ENCODE measurements at places on chromosomes 6 and 20. TPM values are rescaled to one million over a fixed set of nuclear protein-coding genes. Genes with fewer than 3 reads are reported as not detected.

DNA sequence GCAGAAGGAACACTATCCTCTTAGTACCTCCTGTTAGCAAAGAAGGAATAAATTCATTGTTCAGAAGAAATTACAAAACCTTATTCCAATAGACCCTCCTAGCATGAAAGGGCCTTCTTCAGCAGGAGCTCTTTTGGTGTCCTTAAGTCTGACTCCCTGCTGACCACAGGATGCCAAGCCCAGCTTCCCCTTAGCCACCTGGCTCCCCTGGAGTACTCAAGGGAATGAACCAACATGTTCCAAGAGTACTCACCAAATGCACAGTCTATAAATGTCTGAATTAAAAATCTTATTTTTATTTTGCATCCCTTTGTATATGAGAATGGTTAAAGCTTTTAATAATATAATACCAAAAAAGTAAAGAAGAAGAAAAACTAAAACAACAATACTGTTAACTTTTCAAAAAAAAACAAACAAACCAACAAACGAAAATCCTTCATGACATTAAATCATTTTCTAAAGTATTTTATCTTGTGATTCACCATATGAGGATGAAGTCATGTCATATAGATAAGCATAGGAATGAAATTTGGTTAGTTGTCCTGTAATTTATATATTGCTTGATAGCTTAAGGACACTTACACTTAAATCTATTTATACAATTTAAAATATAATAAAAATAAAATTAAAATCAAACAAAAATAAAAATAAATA, 1355.1 kb downstream of the HACE1 start:
- H3K4me3 ChIP-seq, result no peak overlapping the region
- no peak for DNase-seq
- no peaks in the 10 kb centered on the region for H3K36me3 ChIP-seq

Gene FILIP1
- total RNA-seq, result 0.04 TPM

- peaks cover 26% of the 10 kb centered on the region for H3K4me1 ChIP-seq
- no peaks in the 10 kb centered on the region for H3K27me3 ChIP-seq
- peak; percentile 62 for DNase-seq
- H3K36me3 ChIP-seq, result peaks cover 69% of the 10 kb centered on the region
Observed at GRCh38 chr20:41173161-41173721, 35.9 kb downstream of the PLCG1 start.

DNA sequence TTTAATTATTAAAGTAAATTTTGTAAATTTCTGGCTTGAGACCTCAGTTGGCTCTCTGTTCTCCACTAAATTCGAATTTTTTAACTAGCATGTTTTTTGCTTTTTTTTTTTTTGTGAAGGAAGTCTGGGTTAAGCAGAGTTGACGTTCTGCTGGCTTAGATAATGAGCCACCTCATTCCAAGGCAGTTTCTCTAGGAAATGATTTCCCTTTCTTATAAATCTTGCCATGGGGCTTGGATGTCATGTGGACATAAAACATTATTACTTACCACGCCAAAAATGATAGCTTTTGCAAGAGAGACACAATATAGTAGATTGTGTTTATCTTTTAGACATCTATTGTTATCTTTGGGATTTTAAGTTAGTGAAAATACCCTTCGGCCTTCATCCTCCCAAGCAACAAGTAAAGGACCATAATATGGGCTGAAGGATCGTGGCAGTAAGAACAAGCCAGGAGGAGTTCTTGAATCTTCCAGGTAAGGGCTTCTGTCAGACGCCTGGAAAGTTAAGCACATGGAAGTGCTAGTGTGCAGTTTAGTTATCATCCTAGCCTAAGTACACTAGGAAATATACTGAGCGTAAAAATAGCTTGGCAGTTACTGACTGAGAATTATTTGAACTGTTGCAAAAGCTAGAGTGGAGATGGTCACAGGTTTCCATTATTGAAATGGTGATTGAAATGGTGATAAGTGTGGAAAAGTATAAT, 30.7 kb downstream of the ADGRG6 start:
- no peak for DNase-seq
- H3K27ac ChIP-seq, result no peak overlapping the region
- H3K36me3 ChIP-seq, result no peaks in the 10 kb centered on the region
- H3K4me1 ChIP-seq, result peaks cover 15% of the 10 kb centered on the region

Gene PSORS1C1
- total RNA-seq, result not detected

GRCh38 chr20:33667245-33667675, 517 bp downstream of the ACTL10 start:
- peak overlapping the region; percentile 79 for H3K27ac ChIP-seq
- H3K4me3 ChIP-seq, result peak overlapping the region; percentile 74
- no peaks in the 10 kb centered on the region for H3K27me3 ChIP-seq
- peak; percentile 35 for DNase-seq

Gene UBD
- 0.37 TPM for total RNA-seq

DNA sequence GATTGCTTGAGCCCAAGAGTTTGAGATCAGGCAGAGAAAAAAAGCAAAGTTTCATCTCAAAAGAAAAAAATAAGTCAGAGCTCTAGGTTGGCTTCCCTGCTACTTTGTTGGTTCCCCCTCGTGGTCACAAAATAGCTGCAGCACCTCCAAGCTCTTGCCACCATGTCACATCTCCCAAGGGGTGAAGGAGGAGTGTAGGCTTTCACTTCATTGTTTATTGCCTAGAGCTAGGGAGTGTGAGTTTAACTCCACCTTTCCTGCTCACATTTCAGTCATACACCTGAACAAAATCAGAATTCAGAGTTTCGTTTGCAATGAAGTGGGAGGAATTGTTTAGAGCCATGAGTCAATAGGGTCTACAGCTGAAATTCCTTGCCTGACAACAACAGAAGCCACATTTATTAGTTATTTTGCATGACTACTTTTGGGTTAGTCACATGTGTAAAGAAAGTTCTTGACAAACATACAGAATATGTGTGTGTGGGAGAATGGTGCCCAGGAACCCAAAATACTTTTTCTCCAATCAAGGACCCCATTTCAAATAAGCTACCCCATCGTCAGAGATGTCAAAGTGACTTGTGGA, 56.2 kb upstream of the UFL1 start:
- H3K27ac ChIP-seq, result no peak overlapping the region
- H3K4me1 ChIP-seq, result peaks cover 28% of the 10 kb centered on the region
- DNase-seq, result no peak
- H3K36me3 ChIP-seq, result no peaks in the 10 kb centered on the region
- no peak overlapping the region for H3K4me3 ChIP-seq
- peaks cover 4% of the 10 kb centered on the region for H3K27me3 ChIP-seq

Gene POPDC3
- total RNA-seq, result not detected

GRCh38 chr6:36178544-36178943, 18.0 kb upstream of the BRPF3 start:
- peaks cover 3% of the 10 kb centered on the region for H3K27me3 ChIP-seq
- peaks cover 5% of the 10 kb centered on the region for H3K4me1 ChIP-seq
- DNase-seq, result no peak
- no peak overlapping the region for H3K27ac ChIP-seq
- H3K36me3 ChIP-seq, result peaks cover 20% of the 10 kb centered on the region
- no peak overlapping the region for H3K4me3 ChIP-seq

- no peak for DNase-seq
- peaks cover 2% of the 10 kb centered on the region for H3K27me3 ChIP-seq
- peaks cover 8% of the 10 kb centered on the region for H3K4me1 ChIP-seq
- H3K4me3 ChIP-seq, result no peak overlapping the region
Observed at GRCh38 chr6:34529665-34530327, 26.3 kb downstream of the SPDEF start.

DNA sequence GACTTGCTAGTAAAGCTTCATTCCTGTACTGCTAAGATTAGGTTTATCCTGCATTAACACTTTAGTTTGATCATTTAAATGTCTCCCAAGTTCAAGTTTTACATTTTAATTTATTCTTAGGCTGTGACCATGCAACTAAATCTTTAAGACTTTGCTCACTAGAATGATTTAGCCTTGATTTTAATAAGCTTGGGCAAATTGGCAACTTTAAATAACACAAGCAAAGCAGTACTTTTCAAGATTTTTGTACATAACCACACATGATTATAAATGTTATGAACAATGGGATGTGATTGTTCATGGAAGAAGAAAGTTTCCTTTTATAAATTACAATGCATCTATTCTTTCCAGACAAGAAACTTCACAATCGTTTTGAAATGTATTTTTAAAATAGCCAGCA, 948.0 kb upstream of the EPHA7 start:
- no peak for DNase-seq
- no peaks in the 10 kb centered on the region for H3K4me1 ChIP-seq
- H3K36me3 ChIP-seq, result no peaks in the 10 kb centered on the region
